ENCODE measurements at places on chromosomes 13 and 19.

- DNase-seq: no peak
Observed at GRCh38 chr13:25731037-25731436, 320.8 kb downstream of the SHISA2 start.

- DNase-seq: no peak
Observed at GRCh38 chr19:18593367-18594095, 4.9 kb downstream of the REX1BD start.

DNA sequence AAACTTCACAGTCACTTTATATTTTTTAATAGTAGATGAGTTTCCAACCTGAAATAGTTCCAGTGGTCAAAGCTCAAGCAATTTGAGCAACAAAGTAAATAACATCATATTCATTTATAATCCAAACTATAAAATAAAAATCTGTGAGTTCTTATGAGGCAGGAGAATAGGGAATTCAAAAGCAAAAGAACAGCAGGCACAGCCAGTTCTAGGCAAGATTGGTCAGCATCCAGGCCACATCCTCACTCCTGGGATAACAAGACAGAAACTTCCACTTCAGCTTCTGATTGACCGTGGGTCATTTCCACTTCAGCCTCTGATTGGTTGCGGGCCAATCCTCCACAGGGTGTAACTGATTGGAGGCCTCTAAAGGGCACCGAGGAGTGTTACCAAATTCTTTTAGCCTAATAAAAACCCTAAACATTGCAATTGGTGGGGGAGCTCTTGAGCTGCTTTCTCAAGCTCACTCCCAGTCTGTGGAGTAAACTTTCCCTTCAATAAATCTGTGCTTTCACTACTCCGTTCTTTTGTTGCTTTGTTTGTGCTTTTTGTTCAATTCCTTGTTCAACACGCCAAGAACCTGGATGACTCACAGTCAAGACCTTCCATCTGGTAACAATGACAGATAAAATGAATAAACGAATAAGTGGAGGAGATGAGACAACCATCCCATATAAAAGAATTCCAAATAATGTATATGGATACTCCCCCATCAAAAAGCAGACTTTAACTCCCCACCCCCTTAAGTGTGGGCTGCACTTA lies 42.6 kb upstream of the AMER2 start:
- DNase-seq: no peak

DNA sequence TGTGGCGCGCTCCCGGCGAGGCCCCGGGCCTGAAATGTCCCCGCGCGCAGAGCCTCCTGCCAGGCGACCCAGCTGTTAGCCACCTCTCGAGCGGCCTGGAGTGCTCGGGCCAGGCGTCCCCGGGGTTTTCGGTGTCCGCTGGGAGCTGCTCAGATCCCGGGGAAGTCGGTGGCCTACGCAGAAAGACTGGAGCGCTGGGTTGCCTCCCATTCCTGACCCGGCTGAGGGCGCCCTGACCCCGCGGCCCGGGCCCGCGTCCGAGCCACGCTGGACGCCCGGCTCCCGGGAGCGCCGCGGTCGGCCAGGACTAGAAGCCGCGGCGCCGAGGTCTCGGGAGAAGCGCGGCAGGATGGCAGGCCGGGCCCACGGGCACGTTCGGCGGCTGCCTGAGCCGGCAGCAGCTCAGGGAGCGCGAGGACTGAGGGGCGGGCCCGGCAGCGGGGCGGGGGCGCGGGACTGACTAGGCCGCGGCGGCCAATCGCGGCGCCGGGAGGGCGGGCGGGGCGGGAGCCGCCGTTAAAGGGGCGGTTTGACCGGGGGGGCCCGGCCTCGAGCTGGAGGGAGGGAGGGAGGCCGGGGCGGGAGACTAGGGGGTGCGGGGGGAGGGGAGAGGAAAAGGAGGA lies 1.3 kb upstream of the ZIC2 start:
- peak; percentile 35 for DNase-seq

- no peak for DNase-seq
Observed at GRCh38 chr19:54011507-54012211, 20.2 kb downstream of the CACNG6 start.

GRCh38 chr13:111179908-111180760 lies 65.0 kb downstream of the ARHGEF7 start:
- peak; percentile 16 for DNase-seq

- no peak for DNase-seq
Observed at GRCh38 chr13:19567820-19568534, 6.6 kb upstream of the TPTE2 start.

DNA sequence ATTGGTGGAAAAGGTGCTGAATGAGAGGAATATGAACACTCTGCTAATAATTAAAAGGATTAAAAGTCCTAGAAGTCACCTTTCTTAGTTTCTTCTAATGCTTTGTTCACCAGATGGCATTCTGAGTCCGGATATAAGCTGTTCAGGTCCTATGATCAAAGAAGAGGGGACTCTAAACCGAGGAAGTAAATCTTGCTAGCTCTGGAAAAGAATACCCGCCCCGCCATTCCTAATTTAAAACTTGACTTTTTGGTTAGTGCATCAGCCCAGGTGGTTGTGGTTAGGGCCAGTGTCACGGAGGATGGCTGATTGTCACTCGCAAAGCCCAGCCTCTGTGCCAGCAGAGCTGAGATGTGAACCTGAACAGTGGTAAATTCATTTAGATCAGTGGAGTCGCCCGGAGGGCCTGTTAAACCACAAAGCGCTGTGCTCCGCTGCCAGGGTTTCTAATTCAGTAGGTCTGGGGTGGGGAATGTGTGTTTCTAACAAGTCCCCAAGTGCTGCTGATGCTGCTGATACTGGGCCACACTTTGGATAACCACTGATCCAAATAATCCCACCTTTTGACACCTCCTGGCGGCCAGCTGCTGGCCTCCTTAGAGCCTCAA lies 425.4 kb downstream of the DCT start:
- DNase-seq: no peak

GRCh38 chr13:99640260-99640659 lies 139.0 kb downstream of the TM9SF2 start:
- no peak for DNase-seq

DNA sequence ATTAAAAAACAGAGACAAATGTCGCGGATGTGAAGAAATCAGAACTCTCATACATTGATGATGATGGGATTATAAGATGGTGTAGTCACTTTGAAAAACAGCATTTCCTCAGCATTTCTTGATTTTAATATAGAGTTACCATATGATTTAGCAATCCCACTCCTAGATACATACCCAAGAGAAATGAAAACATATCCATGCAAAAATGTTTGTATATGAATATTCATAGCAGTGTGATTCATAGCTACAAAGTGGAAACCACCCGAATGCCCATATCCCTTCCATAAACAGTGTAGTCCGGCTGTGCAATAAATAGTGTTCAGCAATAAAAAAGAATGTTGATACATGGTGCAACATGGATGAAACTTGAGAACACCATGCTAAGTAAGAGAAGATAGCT lies 44.6 kb downstream of the DPY19L3 start:
- DNase-seq: no peak

DNA sequence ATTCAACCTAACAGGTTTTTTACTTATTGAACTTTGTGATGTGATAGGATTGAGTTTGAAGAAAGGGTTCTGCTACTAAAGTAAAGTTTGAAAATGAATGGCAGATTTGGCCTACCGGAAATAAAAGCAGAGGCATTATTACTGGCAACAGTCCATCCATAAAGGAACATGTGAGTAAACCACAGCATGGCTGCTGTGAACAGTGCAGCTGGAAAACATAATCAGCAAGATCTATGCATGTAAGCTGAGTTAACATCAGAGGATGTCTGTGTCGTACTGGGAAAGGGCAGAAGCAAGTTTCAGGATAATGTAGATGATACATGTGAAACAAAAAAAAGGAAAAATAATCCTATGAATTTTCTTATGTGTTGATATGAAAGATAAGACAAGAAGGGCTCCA lies 87.6 kb downstream of the CYSLTR2 start:
- no peak for DNase-seq

DNA sequence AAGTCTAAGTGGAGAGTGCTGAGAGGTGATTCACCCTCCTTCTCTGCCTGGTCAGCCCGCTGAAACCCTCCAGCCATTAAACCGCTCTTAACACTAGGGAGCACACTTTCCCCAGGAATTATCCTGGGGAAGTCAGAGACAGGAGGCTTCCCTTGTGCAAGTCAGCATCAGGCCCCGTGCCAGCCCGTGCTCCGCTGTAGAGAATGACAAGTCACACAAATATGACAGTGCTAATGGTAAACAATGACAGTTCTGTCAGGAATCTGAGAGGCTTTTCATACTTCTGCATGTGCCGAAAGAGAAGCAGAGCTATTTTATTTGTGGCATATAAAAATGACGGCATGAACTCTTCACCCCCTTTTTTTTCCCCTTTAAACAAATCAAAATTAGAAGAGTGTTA lies 816.9 kb upstream of the SLC10A2 start:
- no peak for DNase-seq

DNA sequence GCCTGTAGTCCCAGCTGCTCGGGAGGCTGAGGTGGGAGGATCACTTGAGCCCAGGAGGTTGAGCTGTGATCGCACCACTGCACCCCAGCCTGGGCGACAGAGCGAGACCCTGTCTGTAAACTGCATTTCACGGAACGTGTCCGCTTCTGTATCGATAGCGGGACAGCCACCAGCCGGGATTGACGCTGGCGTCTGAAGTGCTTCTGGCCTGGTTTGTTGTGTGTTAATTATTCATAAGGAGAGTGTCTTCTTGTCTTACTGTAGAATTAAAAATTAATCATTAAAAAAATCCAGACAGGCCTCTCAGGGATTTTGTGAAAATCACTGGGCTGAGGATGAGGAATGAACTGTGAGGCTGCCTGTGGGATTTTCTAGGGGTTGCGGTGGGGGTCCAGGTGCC lies 16.2 kb upstream of the MISP start:
- no peak for DNase-seq

GRCh38 chr13:98521461-98522247 lies 55.3 kb downstream of the STK24 start:
- no peak for DNase-seq

GRCh38 chr19:48446579-48446978 lies 796 bp downstream of the GRWD1 start:
- DNase-seq: no peak

DNA sequence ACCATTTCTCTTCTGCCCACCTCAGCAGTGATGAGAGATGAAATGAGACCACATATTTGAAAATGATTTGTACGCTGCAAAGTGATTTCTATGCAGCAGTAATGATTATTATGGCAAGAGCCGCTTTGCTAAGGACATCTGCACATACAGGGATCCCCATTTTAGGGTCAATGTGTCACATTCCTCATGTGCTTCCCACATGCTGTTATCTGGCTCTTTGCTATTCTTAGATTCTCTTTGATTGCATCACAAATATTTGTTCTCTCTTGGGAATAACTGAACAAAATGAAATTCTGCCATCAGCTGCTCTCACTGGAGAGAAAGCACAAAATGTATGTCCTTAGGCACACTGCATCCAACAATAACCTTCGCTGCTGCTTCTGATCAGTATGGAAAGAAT lies 209.5 kb upstream of the IPO5 start:
- DNase-seq: no peak

GRCh38 chr19:50500060-50500752 lies 10.8 kb downstream of the JOSD2 start:
- peak; percentile 34 for DNase-seq

GRCh38 chr19:36489920-36490415 lies 607 bp upstream of the ZNF566 start:
- DNase-seq: peak; percentile 89

DNA sequence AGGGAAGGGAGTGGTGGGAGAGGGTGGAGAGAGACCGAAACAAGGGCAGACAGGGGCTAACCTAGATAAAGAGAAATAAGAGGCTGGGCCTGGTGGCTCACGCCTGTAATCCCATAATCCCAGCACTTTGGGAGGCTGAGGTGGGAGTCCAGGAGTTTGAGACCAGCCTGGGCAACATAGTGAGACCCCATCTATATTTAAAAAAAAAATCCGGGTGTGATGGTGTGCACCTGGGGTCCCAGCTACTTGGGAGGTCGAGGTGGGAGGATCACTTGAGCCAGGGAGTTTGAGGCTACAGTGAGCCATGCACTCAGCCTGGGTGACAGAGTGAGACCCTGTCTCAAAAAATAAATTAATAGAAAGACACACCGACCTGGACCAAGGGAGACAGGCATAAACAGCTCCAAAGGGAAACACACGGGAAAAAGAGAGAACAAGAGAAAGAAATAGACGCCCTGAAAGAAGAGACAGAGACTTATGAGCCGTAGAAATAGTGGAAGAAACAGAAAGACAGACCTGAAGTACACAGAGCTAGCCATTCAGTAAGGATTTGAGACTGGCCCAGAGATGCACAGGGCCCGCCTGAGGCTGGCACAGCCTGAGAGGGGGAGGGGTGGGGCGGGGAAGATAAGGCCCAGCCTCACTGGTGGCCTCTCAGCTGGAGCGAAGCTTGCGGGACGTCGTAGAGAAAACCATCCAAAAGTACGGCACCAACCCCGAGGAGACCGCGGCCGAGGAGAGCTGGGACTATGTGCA lies 2.2 kb downstream of the CD37 start:
- DNase-seq: no peak

DNA sequence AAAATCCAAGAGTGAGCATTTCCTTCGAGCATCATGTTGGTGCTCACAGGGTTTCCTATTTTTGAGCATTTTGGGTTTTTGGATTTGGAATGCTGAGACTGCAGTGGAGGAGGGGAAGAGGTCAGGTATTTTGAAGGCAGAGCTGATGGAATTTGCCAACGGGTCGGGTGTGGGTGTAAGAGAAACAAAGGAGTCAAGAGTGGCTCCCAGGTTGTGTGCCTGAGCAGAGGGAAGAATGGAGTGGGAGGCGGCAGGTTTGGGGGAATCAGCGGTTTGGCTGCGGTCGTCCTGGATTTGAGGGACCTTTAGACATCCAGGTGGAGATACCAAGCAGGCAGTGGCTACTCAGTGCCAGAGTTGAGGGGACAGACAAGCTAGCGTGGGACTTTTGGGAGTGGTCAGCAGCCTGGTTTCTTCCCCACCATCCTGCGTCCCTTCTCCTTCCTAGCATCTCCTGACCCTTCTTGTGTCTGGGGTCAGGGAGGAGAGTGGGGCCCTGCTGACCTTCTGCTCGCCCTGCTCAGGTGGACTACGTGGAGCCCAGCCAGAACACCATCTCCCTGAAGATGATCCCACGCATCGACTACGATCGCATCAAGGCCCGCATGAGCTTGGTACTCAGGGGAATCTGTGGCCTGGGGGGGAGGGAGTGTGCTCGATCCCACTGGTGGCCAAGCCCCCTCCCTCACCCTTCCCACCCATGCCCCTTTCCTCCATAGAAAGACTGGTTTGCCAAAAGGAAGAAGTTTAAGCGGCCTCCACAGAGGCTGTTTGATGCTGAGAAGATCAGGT lies 14.5 kb upstream of the TIMM50 start:
- no peak for DNase-seq

GRCh38 chr13:24301911-24302310 lies 7.5 kb upstream of the C1QTNF9 start:
- DNase-seq: no peak

GRCh38 chr13:66559093-66559492 lies 671.0 kb downstream of the PCDH9 start:
- no peak for DNase-seq

- no peak for DNase-seq
Observed at GRCh38 chr19:41843371-41843770, 1.1 kb downstream of the LYPD4 start.

GRCh38 chr19:47741544-47742140 lies 3.7 kb upstream of the NOP53 start:
- DNase-seq: no peak

- no peak for DNase-seq
Observed at GRCh38 chr13:66207610-66208009, 1022.5 kb downstream of the PCDH9 start.

GRCh38 chr19:11843722-11844121 lies 4.8 kb upstream of the ZNF439 start:
- DNase-seq: no peak

GRCh38 chr19:54532528-54532927 lies 29.9 kb downstream of the LAIR2 start:
- no peak for DNase-seq

All from CD4-positive, CD25-positive, alpha-beta regulatory T cell (primary cell).